Effector memory CD4-positive, alpha-beta T cell (primary cell): ENCODE measurements at places on chromosomes 4 and X.

DNA sequence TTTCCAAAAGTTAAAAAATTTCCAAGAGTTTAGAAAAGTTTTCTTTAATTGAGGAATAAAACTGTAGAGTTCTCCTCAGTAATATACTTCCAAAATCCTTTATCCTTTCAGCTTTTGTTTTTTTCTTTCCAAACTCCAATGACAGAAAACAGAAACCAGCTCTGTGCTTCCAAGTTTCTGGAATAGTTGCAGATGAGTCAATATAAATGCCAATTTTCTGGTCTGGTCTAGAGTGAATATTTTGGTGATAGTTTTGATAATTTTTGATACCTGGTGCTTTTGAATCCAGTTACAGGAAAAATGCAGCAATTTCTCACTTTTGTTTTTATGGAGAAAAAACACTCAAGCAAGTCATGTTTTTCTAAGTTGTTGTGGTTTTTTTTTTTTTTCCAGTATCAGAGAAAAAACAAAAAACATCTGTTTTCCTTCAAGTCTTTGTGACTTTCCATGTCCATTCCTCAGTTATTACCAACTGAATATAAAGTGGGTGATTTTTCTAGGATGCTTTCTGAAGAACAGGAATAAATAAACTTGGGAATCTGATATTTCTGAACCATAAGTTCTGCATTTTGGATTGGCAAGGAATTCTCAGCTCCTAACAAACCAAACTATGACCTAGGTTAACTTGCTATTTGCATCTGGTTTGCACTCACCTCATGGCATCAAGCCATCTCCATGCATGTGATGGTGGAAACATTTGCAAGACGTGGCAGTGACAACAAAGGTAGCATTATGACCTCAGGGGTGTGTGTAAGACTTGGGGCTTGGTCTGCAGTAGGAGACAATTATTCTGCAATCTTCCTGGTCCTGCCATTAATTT, 139.1 kb downstream of the VEGFC start:
- no peak for DNase-seq

- DNase-seq = no peak
Observed at GRCh38 chr4:6360385-6360784, 90.7 kb downstream of the WFS1 start.

- DNase-seq = no peak
Observed at GRCh38 chr4:121675715-121676114, 21.1 kb downstream of the ANXA5 start.

- DNase-seq = no peak
Observed at GRCh38 chr4:185304944-185305690, 90.6 kb downstream of the LRP2BP start.

DNA sequence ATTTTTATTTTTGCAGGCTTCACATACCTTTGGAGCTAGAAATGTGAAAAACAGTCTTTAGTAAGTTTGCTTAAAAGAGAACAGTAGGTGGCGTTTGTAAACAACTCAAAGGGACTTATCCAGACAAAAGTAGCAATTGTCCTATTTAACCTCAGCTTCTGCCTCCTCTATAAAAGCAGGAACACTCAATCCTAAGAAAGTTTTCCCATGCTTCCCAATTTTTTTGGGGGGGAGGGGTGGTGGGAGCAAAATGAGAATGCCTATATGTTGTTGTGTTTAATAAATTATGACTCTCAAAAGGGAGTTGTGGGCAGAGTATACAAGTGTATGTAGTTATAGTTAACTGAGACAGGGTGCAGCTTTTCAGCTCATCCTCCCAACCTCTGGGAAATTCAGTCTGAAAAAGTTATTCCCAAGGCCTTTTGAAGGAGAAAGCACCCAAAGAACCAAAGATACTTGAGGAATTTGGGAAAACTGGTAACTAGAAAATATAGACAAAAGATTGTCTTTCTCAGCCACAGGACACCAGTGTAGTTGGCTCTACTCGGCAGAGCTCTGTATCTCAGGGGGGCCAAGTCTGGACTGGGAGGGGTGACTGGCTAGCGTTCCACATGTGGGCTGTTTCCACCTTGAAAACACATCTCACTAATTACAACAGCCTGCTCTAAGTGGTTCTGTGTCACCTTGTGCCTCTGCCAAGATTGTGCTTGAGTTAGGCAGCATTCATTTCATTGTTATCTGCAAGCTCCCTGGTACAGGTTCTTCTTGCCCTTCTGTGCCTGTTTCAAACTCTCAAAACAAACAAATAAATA, 2.8 kb downstream of the SFRP2 start:
- no peak for DNase-seq

- DNase-seq = no peak
Observed at GRCh38 chr4:47084111-47084510, 52.7 kb downstream of the GABRB1 start.

DNA sequence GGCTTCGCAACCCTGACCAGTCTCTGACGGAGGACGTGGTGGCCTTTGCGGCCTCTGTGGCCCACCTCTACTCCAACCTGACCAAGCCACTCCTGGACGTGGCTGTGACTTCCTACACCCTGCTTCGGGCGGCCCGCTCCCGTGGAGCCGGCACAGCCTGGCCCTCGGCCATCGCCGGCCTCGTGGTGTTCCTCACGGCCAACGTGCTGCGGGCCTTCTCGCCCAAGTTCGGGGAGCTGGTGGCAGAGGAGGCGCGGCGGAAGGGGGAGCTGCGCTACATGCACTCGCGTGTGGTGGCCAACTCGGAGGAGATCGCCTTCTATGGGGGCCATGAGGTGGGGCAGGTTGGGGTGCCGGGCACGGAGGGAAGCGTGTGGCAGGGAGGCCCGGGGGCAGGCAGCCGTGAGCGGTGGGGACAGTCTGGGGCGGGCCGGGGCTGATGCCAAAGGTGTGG, 1.2 kb downstream of the ABCD1 start:
- no peak for DNase-seq

- DNase-seq = no peak
Observed at GRCh38 chr4:52051213-52051614, at the start of gene SPATA18. TSS of gene SPATA18 (plus strand) at chr4:52051304. CDS start at chr4:52051705, 401 bp downstream.

DNA sequence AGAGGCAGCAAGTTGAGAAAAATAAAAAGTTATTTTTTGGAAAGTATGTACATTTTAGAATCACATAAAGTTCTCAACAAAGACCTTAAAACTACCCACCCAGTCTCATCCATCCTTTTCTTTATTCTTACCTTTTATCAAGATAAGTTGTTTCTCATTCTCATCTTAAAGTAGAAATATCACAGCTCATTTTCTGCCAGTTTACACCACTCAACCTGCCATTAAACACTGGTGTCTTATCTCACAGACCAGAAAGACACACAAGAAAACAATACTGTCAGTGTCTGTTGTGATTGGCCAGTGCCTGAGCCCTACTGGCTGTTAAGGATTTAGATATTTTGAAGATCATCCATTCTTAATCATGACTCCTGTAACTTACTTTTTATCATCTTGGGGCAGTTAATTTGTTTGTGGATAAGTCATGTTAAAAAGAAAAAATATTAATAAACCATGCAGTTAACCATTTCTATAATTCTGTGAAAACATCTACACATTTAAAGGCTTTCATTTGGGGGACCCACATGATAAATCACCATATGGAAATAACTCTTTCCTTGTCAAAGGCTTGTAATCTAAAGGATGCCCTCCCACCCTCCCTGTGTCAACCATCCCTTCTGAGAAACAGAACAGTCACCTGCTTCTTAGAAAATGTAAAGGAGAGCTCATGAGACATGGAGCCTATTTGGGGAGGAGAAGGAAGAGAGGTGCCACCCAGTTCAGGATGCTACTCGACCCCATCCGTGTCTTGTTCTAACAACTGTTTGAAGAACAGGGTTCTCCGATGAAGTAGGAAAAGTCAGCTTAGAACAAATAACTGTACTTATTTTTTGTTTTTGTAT, 897.2 kb upstream of the INTU start:
- DNase-seq = no peak

- DNase-seq = no peak
Observed at GRCh38 chr4:101321481-101322042, 25.8 kb downstream of the PPP3CA start.
